ENCODE measurements at places on chromosomes 7 and 10.

DNA sequence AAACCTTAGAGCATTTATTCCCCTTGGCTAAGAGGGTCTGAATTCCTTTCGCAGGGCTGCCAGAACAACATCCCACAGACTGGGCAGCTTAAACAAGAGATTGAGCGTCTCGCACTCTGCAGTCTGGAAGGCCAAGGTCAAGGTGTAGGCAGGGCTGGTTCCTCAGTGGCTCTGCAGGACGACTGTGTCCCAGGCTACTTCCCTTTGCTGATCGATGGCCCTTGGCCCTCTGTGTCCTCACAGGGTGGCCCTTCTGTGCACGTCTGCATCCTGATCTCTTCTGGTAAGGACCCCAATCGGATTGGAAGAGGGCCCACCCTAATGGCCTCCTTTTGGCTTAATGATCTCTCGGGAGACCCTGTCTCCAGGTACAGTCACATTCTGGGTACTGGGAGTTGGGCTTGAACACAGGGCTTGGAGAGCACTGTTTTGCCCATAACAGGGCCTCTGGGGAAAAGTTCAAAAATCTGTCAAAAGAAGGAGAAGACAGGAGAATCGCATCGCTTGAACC, 35.1 kb upstream of the DNAJB6 start:
- no peak for DNase-seq

- DNase-seq = no peak
These were observed 134.3 kb downstream of the CFAP58 start for GRCh38 chr10:104487794-104488438.

GRCh38 chr10:12841426-12841825, 160.1 kb downstream of the CCDC3 start:
- DNase-seq = no peak

GRCh38 chr10:127314797-127315196, 118.4 kb upstream of the INSYN2A start:
- DNase-seq = no peak

GRCh38 chr7:1103009-1103788, 15.3 kb downstream of the GPER1 start:
- no peak for DNase-seq

DNA sequence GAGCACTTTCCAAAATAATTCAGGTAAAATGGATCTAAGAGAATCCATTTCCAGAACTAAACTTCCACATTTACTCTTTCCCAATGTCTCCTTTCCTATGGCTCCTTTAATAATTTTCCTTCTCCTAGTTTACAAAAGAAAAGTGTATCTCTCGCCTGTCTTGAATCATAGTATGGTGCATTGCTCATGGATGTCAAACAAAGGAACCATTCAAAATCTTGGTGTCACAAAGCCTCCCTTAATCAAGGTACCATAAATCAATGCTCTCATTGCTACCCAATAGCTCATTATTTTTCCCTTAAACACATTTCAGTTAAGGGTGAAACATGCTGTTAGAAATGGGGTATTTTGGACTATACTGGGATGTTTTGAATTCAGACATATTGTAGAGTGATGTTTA, 57.6 kb upstream of the KCNMA1 start:
- no peak for DNase-seq

GRCh38 chr10:125348536-125348935, 188.2 kb upstream of the CTBP2 start:
- DNase-seq = no peak

GRCh38 chr7:112157072-112157471, 49.1 kb downstream of the DOCK4 start:
- DNase-seq = no peak

DNA sequence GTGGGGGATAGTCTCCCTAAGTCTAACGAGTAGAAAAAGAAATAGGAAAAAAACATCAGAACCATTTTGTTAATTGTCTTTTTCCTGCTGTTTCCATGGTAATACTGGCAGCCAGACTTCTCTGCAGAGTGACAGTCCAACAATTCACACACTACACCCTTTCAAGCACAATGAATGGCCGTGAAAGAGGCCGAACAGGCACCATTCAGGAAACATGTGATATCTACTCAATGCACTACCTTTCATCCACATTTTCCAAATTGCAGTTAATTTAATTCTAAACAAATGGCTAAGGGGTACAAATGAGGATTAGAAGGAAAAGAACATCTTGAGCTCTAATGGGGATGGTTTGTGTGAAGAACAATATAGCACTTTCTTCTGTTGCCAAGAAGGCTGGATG, 358.5 kb upstream of the ANKRD30A start:
- DNase-seq = no peak

DNA sequence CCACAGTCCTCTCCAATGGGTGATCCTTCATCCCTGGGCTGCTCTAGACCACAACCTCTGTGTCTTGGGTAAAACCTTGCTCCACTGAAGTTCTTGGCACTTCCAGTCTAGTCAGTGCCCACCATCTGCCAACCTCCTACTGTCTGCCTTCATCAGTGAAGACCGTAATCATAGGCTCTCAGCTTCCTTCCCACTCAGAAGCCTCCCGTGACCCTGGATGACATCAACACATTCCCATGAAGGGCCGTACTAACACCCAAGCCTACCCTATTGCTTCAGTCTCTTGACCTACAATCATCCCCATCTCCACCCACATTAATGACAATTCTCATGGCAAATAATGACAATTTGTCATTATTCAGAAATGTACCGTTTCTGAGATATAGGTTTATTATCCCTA, 27.6 kb upstream of the GARS1 start:
- no peak for DNase-seq

GRCh38 chr10:59830601-59831259, 75.6 kb downstream of the CCDC6 start:
- no peak for DNase-seq

DNA sequence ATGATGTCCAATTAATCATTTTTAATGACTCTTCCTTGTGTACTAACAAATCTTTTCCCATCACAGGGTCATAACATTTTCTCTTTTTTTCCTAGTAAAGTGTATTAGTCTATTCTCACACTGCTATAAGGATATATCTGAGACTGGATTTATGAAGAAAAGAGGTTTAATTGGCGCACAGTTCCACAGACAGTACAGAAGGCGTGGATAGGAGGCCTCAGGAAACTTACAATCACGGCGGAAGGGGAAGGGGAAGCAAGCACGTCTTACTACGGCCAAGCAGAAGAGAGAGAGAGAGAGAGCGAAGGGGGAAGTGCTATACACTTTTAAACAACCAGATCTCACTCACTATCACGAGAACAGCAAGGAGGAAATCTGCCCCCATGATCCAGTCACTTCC, 359.4 kb upstream of the NFE2L3 start:
- no peak for DNase-seq

DNA sequence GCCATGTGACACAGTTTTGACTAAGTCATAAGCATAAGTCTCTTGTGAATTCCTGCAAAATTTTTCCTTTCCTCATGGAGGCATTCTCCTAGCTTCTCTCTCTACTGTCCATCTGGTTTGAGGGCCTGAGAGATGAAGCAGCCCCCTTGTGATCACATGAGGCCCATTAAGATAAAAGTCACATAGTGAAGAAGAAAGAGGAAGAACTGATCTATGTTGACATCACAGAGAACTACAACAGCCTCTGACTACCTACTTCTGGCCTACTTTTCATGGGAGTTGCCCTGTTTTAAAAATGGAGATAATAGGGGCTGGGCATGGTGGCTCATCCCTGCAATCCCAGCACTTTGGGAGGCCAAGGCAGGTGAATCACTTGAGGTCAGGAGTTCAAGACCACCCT, 50.4 kb downstream of the TFEC start:
- no peak for DNase-seq

DNA sequence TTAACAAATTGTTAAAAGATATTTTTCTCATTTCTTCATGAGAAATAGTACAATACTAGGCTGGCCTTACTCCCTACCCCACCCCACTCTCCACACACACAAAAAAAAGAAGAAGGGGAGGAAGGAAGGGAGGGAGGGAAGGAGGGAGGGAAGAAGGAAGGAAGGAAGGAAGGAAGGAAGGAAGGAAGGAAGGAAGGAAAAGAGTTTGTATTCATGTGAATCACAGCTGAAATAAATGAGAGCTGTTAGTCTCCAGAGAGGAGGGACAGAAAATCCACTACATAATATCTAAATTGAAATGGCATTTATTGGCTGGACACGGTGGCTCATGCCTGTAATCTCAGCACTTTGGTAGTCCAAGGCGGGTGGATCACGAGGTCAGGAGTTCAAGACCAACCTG, 57.8 kb downstream of the SEMA3A start:
- DNase-seq = no peak

GRCh38 chr7:41792120-41792519, 89.2 kb upstream of the INHBA start:
- DNase-seq = no peak

- no peak for DNase-seq
These were observed 542.4 kb downstream of the ACTR3B start for GRCh38 chr7:153301936-153302335.

GRCh38 chr7:130703851-130704250, 17.5 kb upstream of the TSGA13 start:
- DNase-seq = no peak

DNA sequence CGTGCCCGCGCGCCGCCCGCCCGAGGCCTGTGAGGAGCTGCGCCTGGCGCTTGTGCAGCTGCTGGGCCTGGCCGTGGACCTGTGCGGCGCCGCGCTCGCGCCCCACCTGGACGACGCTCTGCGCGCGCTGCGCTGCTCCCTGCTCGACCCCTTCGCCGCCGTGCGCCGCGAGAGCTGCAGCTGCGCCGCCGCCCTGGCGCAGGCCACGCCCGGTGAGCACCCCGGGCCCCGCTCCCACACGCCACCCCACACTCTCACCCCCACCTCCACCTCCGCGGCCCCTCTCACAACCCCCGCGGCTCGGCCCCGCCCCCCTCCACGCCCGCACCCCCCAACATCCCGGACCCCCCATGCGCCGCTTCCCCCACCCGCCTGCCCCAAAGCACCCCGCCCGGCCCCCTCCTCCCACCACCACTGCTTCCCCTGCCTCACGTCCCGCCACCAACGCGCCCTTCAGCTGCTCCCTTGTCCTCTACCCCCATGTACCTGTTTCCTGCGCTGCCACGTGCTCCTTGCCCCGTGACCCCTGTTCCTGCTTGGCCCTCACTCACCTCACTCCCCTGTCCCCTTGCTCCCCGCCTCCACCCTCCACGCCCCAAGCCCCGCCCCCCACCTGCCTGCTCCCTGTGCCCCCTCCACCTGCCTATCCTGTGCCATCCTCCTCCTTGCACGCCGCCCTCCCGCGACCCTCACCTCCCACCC, at the start of gene PRKAR1B:
TSS of gene PRKAR1B (minus strand) at position 178 of the 702 bp plus-strand sequence. CDS start 15,776 bp downstream, outside the sequence.
- no peak for DNase-seq

DNA sequence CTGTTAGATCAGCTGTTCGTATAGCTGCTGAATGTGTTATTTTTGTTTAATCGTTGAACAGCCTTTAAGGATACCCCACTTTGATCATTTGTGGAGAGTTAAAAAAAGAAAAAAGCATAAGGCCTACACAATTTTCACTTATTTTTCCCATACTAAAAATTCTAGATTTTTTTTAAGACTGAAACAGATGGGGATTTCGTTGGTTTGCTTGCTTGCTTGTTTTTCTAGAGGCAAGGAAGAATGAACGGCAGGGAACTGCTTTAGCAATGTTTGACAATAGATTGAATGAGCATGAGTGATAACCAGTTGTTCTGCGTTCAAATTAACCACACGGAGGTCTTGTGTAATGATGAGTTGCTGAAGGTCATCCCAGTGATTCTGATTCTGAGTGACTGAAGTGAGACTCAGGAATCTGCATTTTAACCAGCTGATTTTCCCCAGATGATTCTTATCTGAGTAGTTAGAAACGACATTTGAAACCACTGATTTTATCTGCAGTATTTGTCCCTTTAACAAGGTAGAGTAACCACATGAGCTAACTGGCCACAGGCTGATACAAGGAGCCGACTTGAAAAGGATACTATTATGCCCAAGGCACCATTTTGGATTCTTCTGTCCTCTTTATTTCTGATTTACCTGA, 85.9 kb downstream of the GPR37 start:
- no peak for DNase-seq

DNA sequence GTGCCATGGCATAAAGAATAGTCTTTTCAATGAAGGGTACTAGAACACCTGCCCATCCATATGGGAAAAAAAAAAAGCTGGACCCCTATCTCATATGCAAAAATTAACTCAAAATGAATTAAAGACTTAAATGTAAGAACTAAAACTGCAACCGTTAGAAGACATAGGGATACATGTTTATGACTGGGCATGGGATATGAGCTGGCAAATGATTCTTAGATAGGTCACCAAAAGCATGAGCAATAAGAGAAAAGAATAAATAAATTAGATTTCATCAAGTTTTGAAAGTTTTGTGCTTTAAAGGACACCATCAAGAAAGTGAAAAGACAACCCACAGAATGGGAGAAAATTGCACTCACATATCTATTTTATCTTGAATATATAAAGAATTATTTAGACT, 222.0 kb downstream of the ADK start:
- no peak for DNase-seq

GRCh38 chr7:73427902-73428787, 5.4 kb upstream of the FZD9 start:
- no peak for DNase-seq

GRCh38 chr7:18491871-18492270, 3.7 kb upstream of the HDAC9 start:
- DNase-seq = no peak

- no peak for DNase-seq
These were observed 66.1 kb downstream of the THNSL1 start for GRCh38 chr10:25082276-25083204.

GRCh38 chr7:47103498-47104205, 478.3 kb downstream of the TNS3 start:
- no peak for DNase-seq

- DNase-seq = no peak
These were observed 218.0 kb downstream of the BMPER start for GRCh38 chr7:34123316-34123715.

DNA sequence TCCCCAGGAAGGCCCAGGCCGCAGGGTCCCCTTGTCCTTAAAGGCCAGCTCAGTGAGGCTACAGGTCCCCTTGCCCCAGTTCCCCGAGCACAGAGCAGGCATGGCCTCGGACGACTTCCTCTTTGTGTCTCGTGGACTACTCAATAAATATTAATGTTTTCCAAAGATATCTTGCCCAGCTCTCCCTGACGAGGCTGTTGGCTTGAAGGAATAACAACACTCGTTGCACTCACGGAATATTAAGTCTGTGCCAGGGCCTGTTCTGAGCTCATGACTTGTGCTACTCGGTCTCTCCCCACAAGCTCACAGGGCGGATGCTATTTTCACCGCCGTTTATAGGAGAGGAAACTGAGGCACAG, 68.2 kb downstream of the CUX1 start:
- DNase-seq = no peak

GRCh38 chr10:14954934-14955333, 1.0 kb upstream of the DCLRE1C start:
- DNase-seq = no peak

- DNase-seq = no peak
These were observed 110.6 kb downstream of the CLEC2L start for GRCh38 chr7:139634087-139634486.

GRCh38 chr7:150904011-150904909, 51.9 kb downstream of the AOC1 start:
- DNase-seq = no peak

- no peak for DNase-seq
These were observed 707.8 kb downstream of the SUGCT start for GRCh38 chr7:40842641-40843040.
